ENCODE measurements at places on chromosomes 2 and 18.

DNA sequence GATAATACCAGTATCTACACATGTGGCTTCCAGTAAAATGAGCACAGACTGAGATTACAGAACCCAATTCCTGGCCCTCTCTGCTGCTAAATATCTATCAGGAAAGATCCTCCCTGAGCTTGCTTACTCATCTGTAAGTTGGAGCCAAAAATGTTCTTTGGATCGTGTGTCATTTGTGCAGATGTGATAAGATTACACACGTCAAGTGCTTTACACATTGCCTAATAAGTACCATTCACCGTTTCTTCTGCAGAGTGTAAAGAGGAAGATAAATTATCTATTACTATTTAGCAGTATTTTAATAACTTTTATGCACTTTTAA, 23.2 kb upstream of the SLC20A1 start:
- peak; percentile 92 for DNase-seq

GRCh38 chr2:123485056-123485455, 540.0 kb upstream of the CNTNAP5 start:
- no peak for DNase-seq

GRCh38 chr18:27605107-27605834, 420.2 kb upstream of the CHST9 start:
- DNase-seq: peak; percentile 71

GRCh38 chr2:24220554-24221291, 45.9 kb downstream of the FAM228A start:
- DNase-seq: no peak

DNA sequence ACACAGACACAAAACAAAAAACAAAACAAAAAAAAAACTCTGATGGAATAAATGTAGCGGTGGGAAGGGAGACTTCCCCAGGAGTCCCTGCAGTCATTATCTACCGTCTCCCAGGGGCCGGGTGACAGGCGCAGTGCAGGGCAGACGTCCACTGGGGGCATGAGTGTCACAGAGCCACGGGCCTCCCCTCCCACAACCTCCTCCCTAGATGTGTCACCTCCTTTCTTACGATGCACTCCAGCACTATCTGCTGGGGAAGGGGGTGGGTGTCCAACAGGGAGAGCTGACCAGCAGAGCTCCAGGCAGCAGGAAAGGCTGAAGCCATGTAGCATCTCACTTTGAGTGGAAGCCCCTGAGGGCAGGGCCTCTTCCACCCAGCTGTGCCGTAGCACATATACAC, 84.5 kb downstream of the LONRF2 start:
- DNase-seq: no peak

DNA sequence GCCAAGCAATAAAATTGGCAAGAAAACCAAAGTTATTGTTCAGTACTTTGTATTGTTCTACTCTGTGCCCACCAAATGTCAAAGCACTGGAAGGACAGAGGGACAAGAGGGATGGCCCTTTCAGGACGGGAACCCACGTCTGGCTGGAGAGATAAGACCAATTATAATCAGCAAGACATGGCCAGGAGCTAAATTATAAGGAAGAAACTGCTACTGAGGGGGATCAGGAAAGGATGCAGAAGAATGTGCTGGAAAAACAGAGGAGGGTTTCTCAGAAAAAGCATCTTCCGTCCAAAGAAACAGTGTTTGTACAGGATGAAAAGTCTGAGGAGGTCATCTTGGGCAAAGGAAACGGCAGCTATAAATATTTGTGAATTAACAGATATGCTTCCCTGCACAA, 46.4 kb upstream of the NARS1 start:
- no peak for DNase-seq

DNA sequence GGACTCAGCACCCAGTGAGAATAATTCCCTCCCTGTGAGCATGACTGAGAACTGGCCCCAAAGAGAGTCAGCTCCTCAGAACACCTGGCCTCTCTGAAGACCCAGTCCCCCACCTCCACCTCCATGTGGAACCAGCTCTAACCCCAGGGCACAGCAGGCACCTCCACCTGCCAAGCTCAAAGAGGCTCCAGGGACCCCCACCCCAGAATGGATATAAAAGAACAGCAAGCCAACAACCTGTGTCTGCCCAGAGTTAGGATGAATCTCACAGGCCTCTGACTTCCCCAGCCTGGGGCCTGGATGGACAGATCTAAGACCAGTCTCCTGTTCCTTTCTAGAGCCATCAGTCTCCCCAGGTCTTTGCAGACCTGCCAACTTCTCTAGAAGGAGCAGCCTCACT, 498.5 kb downstream of the EIPR1 start:
- no peak for DNase-seq

GRCh38 chr18:55328301-55328700, 259.7 kb downstream of the TCF4 start:
- peak; percentile 41 for DNase-seq

- DNase-seq: peak; percentile 61
Measured at GRCh38 chr2:26640331-26640745, 828 bp downstream of the CIB4 start.

GRCh38 chr2:48126162-48126561, 219.9 kb upstream of the FBXO11 start:
- DNase-seq: peak; percentile 60

DNA sequence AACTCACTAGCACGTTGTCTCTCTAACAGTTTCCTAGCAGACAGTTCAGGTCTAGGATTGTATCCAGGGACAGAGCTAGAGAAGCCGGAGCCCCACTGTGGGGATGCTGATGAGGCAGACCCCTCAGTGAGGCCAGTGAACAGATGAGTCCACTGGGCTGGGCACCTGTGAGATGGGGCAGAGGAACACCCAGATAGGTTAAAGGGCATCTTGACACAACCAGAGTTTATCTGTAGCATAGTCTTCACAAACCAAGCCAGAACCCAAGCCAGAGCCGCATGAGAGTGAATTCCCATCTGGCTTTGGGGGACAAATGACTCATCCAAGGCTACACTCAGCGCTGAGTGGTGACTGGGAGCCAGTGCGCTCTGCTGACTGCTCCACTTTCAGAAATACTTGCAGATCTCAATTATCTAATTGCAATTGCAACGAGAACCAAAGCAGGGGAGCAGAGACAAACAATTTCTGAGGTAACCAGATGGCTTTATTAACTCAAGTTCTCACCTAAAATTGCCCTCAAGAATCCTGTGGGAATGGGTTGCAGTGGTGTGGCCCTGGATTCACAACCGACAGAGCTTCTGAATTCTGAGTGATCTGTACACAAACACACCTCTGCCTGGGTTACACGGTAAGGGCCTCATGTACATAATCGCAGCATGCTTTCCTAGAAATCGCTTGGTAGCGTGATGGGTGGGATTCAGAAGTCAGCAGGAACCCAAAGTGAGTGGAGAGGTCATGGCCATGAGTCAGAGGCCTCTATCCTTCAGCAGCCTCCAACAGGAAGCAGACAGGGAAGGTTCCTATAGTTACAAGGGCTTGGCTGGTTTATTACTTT, 48.7 kb upstream of the MSH2 start:
- peak; percentile 17 for DNase-seq

Measured in AG10803 (cell line).